Memory B cell (primary cell): ENCODE measurements at places on chromosomes 4 and X.
A peak's percentile ranks its signal among the peaks of the same experiment; 100 is the strongest.

DNA sequence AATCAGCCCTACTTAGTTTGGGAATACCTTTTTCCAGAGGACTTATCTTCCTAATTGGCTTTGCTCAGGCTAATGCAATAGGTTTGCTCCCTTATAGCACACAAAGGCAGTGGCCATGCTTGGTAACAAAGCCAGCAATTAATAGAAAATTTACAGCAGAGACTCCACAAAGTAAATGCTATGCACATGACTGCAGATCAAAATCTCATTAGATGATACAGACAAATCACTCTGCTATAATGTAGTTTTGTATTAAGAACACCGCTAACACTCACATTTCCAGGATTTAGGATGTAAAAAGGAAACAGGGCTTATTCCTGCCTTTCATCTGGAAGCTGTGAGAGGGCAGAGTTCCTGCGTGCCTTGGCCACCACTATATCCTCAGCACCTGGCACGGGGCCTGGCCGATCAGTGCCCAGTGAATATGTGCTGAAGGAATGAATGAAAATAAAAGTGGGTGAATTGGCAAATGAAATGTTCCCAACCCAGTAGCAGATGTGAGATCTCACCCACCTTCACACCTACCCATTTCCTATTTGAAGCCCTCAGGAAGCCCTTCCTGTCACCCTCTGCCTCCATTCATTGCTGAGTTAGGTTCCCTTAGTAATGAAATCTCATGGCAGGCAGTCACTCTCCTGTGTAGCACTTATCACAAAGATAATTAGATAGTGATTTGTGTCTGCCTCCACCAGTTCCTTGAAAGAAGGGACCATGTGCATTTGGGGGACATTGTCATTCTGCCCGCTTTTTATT is 5.1 kb downstream of the SEPTIN6 start:
- DNase-seq = no peak
- peaks cover 3% of the 10 kb centered on the region for H3K36me3 ChIP-seq
- H3K4me1 ChIP-seq = peaks cover 23% of the 10 kb centered on the region
- H3K27ac ChIP-seq = peak overlapping the region; percentile 99

DNA sequence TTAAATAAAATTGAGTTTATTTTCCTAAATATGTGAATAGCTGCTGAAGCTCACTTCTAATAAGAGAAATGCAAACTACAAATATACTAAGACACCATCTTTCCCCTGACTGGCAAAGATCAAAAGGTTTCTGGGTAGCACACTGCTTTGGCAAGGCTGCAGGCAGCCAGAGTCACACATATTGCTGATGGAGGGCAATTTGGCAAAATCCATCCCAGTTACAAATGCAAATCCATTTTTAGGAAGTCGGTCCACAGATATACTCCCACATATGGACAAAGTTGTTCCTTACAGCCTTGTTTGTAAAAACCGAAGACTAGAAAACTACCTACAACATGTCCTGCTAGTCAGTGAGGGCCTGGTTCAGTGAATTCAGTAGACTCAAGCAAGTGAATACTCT is 12.4 kb downstream of the USP46 start:
- H3K27ac ChIP-seq = no peak overlapping the region
- H3K4me1 ChIP-seq = peaks cover 27% of the 10 kb centered on the region
- no peaks in the 10 kb centered on the region for H3K27me3 ChIP-seq
- no peak for DNase-seq
- H3K36me3 ChIP-seq = peaks cover 2% of the 10 kb centered on the region

GRCh38 chrX:53288189-53288588 is 6.8 kb upstream of the IQSEC2 start:
- no peaks in the 10 kb centered on the region for H3K36me3 ChIP-seq
- H3K27me3 ChIP-seq = no peaks in the 10 kb centered on the region
- DNase-seq = no peak
- H3K27ac ChIP-seq = no peak overlapping the region
- H3K4me1 ChIP-seq = peaks cover 9% of the 10 kb centered on the region

GRCh38 chr4:52952540-52952939 is 90.4 kb downstream of the RASL11B start:
- H3K27ac ChIP-seq = no peak overlapping the region
- DNase-seq = no peak
- H3K4me3 ChIP-seq = no peak overlapping the region

DNA sequence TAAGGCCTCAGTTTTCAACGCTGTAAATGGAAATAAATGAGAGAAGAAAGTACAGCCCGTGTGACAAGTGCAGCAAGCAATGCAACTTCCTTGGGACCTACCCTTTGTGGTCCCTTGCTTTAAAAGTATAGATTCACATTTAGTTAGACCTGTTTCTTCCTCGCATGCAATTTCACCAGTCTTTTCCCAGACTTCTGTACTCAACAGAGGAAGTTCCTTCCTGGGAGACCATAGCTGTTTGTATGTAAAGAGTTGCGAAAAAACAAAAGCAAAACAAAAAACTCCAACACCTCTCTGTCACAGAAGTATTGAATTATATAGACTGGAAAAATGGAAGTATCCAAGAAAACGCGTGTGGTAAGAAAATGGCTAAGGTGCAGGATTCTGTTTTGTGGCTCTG is 1.1 kb upstream of the IRF2 start:
- no peaks in the 10 kb centered on the region for H3K27me3 ChIP-seq
- H3K27ac ChIP-seq = peak overlapping the region; percentile 97
- no peak for DNase-seq
- peaks cover 39% of the 10 kb centered on the region for H3K4me1 ChIP-seq
- peak overlapping the region; percentile 100 for H3K4me3 ChIP-seq
- peaks cover 8% of the 10 kb centered on the region for H3K36me3 ChIP-seq

DNA sequence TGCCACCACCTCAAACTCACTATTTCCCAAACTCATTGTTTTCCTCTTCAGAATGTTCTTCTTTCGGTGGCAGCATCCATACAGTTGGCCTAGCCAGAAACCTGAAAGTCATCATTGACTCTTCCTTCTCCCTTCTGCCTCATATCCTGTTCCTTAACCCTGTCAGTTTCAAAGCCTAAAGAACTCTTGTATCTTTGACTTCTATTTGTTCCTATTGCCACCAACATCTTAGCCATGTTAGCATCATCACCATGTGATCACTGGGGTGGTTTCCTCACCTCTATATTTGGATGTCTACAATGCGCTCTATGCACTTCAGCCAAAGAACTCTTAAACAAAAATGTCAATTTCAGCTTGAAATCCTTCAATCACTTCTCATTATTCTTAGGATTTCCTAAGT is 29.0 kb downstream of the DDX60L start:
- H3K36me3 ChIP-seq = peaks cover 28% of the 10 kb centered on the region
- no peak for DNase-seq
- H3K4me3 ChIP-seq = no peak overlapping the region
- H3K27ac ChIP-seq = peak overlapping the region; percentile 19
- H3K4me1 ChIP-seq = peaks cover 7% of the 10 kb centered on the region

DNA sequence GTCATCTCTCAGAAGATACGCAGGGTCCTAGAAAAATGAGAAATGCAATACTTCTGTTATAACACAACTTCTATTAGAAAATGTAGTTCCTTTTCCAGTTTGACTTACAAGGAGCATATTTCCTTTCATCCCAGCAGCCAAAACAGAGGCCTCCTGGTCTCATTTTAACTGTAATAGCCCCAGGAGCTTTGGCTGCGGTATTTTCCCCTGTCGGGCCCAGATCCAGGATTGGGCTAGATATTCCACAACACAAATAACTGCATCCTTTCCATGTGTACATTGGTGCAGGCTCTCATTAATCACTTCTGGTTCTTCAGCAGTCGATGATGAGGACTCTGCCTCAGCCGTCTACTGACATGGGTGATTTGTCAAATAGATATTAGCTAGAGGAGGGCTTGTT is 166.1 kb downstream of the TENM3 start:
- H3K4me1 ChIP-seq = no peaks in the 10 kb centered on the region
- H3K27ac ChIP-seq = no peak overlapping the region
- peaks cover 2% of the 10 kb centered on the region for H3K27me3 ChIP-seq

DNA sequence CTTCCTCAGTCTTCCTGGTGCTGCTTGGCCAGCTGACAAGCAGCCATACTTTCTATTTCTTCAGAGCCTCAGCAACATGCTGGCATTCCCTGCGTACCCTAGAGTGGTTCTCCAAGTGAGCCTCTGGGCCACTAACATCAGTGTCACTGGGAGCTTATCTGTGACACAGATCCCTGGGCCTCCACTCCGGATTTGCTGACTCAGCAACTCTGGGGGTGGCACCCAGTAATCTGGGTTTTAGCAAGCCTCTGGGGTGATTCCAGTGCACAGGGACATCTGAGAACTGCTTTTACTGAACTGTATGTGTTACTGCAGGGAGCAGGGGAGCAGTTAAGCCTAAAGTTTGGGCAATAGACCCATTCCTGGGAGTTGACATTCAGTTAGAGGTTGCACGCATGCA is 28.2 kb upstream of the HMGB3 start:
- no peaks in the 10 kb centered on the region for H3K4me1 ChIP-seq
- H3K27me3 ChIP-seq = peaks cover 10% of the 10 kb centered on the region
- no peak for DNase-seq
- no peak overlapping the region for H3K27ac ChIP-seq
- H3K36me3 ChIP-seq = peaks cover 1% of the 10 kb centered on the region
- no peak overlapping the region for H3K4me3 ChIP-seq

DNA sequence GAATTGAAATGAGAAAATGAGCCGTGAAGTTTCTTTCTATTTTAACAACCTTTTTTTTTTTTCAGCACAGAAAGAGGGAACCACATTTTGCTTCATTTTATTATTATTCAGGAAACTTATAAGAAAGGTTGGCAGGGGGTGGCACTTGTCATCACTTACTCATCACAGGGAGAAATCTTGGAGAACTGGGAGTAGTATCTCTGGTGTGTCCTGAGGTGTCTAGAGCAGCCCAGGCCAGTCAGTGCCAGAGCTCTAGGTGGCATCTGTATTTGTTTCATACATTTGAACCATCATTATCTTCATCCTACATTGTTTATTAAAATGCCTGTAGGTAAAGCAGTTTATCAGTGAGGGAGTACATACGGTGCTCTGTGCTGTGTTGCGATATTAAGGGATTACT is 43.8 kb upstream of the ARHGAP24 start:
- no peaks in the 10 kb centered on the region for H3K36me3 ChIP-seq
- no peak for DNase-seq
- H3K4me3 ChIP-seq = no peak overlapping the region
- H3K27me3 ChIP-seq = peaks cover 3% of the 10 kb centered on the region

GRCh38 chr4:145003675-145004074 is 94.3 kb downstream of the ANAPC10 start:
- no peak for DNase-seq
- H3K27ac ChIP-seq = no peak overlapping the region

DNA sequence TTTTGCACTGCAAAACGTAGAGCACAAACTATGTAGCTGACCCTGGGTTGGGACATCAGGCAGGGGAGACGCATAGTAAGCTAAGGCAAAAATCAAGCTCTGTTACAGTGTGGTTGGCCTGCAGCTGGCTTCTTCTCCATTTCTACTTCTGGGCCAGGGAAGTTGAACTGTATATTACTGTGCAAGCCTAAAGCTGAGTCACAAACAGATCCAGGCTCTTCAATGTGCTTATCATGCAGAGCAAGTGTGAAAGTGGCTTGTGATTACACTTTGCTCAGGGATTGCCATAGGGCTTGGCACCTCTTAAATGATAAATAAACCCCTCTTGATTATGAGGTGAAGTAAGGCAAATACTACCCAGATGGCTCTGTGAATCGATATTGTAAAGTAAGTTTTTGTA is 40.5 kb downstream of the CLDN34 start:
- no peaks in the 10 kb centered on the region for H3K27me3 ChIP-seq
- DNase-seq = no peak
- no peak overlapping the region for H3K27ac ChIP-seq
- H3K36me3 ChIP-seq = no peaks in the 10 kb centered on the region
- peaks cover 16% of the 10 kb centered on the region for H3K4me1 ChIP-seq

DNA sequence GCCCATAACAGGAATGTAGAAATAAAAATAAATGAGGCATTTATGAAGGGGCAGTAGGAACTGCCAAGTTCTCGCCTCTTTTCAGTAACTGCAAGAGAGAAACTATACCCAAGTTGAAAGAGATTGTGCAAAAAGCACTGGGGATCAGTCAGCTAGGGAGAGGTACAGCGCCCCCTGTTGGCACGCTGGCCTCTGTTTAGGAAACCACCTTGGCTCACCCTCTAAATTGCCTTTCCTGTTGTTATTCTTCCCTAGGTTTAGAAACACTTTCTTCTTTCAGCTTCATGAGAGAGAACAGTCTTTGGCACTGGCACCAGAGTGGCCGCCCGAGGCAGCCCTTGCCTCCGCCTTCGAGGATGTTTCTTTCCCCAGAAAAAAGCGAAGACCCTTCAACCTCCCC is 348.5 kb downstream of the MID1IP1 start:
- peak; percentile 50 for DNase-seq
- no peak overlapping the region for H3K27ac ChIP-seq
- peaks cover 41% of the 10 kb centered on the region for H3K4me1 ChIP-seq
- H3K4me3 ChIP-seq = no peak overlapping the region
- H3K27me3 ChIP-seq = no peaks in the 10 kb centered on the region
- H3K36me3 ChIP-seq = no peaks in the 10 kb centered on the region

DNA sequence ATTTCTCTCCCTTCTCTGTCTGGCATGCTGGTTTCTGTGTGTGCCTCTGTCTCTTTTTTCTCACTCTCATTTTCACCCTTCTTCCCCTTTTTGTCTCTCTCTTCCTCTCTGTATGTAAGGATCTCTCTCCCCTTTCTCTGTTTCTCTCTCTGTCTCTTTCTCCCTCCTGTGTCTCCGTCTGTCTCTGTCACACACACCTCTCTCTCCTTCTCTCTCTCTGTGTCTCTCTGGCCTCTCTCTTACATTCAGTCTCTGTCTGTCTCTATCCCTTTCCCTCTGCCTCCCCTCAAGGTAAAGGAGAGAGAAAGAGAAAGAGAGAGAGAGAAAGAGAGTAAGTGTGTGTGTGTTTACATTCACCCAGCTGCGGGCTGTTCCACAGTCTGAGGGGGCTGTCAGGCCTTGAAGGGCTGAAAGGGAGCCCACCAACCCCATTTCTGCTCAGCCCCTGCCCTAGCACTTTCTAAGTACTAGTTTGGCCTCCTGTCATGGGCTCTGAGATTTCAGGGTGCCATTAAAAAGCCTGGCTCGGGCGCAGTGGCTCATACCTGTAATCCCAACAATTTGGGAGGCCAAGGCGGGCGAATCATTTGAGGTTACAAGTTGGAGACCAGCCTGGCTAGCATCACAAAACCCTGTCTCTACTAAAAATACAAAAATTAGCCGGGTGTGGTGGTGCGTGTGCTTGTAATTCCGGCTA is 9.6 kb upstream of the TSPYL2 start:
- H3K4me1 ChIP-seq = peaks cover 16% of the 10 kb centered on the region
- H3K4me3 ChIP-seq = peak overlapping the region; percentile 86
- peak overlapping the region; percentile 84 for H3K27ac ChIP-seq
- DNase-seq = no peak
- H3K36me3 ChIP-seq = no peaks in the 10 kb centered on the region

DNA sequence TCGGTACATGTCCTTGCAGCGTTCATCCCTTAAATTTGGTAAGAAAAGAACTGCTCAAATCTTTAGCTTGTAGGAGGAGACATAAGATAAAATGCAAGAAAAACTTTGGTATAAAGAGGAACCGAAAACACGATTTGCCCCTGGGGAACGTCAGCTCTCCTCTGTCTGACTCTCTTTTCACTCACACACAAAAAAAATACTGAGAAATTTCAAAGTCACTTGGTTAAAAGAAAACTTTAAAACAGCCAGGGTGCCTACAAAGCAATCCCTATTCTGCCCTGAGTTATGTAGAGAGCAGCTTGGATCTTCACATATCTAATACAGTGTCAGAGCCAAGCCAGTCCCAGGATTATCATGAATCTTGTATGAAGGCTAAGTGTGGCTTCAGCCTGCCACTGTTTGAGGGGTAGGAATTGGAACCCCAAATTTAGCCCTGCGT is 248.5 kb upstream of the CXXC4 start:
- peak overlapping the region; percentile 10 for H3K27ac ChIP-seq
- no peaks in the 10 kb centered on the region for H3K36me3 ChIP-seq
- peaks cover 18% of the 10 kb centered on the region for H3K4me1 ChIP-seq
- DNase-seq = peak; percentile 22
- H3K4me3 ChIP-seq = peak overlapping the region; percentile 27

GRCh38 chr4:7584098-7584497 is 149.4 kb upstream of the PSAPL1 start:
- DNase-seq = no peak
- H3K36me3 ChIP-seq = no peaks in the 10 kb centered on the region
- H3K27me3 ChIP-seq = peaks cover 1% of the 10 kb centered on the region
